Stimulated activated CD4-positive, alpha-beta T cell treated with anti-CD3 and anti-CD28 coated beads, Interleukin-2, amount 100 ng/mL, for 24 hours (primary cell): ENCODE measurements at places on chromosomes 6 and 20.

- no peak for DNase-seq
Measured at GRCh38 chr20:22925613-22925983, 109.5 kb upstream of the SSTR4 start.

GRCh38 chr6:24581084-24581669 is 64.8 kb downstream of the KIAA0319 start:
- DNase-seq = peak; percentile 85

DNA sequence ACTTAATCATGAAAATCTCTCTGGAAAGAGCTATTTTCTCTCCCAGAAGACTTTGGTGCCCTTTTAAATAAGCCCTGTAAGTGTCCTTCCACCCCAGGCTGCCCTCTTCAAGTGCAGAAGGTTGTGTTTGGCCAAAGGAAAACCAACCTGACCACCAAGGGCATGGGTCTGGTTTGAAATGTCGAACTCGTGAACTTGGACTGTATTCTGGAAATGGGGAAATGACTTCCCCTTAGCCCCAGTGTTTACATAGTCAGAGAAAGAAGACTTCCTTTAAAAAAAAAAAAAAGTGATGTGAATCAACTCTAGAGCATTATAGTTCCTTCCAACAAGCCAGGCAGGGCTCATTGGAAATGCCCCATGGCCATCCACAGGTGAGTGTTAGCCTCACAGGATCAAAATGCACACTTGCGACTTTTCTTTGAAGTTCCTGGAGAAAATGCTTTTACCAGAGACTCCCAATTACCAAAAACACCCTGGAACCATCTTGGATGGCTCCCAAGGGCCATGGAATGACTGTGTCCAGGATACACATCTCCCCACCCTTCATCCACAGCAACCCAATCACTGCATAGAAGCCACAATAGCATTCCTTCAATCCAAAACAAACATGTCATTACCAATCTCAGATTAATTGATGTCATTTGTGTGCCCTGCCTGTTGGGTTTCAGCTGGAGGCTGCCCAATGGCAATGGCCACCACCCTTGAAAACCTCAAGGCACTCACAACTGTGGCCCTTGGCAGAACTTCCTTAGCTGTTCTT is 133.8 kb downstream of the CLIC5 start:
- DNase-seq = no peak

- no peak for DNase-seq
Measured at GRCh38 chr20:13213335-13213734, 7.7 kb upstream of the ISM1 start.
